ENCODE measurements at places on chromosomes 5 and 9. TPM values are rescaled to one million over a fixed set of nuclear protein-coding genes. Genes with fewer than 3 reads are reported as not detected.

POU5F2 gene
- total RNA-seq = not detected

ACOT12 gene
- not detected for total RNA-seq

PDLIM4 gene
- 0.45 TPM for total RNA-seq

IGFBPL1 gene
- 2.3 TPM for total RNA-seq

AGXT2 gene
- not detected for total RNA-seq

SPATA31A3 gene
- not detected for total RNA-seq

ECM2 gene
- total RNA-seq = 0.17 TPM

KLF9 gene
- total RNA-seq = 2.9 TPM

RHOBTB3 gene
- total RNA-seq = 8.6 TPM
